ENCODE measurements at places on chromosomes 13 and 19.

GRCh38 chr19:30153326-30154210, 211.5 kb downstream of the URI1 start:
- no peak for DNase-seq

GRCh38 chr19:54902061-54902460, 3.9 kb upstream of the NCR1 start:
- DNase-seq = no peak

DNA sequence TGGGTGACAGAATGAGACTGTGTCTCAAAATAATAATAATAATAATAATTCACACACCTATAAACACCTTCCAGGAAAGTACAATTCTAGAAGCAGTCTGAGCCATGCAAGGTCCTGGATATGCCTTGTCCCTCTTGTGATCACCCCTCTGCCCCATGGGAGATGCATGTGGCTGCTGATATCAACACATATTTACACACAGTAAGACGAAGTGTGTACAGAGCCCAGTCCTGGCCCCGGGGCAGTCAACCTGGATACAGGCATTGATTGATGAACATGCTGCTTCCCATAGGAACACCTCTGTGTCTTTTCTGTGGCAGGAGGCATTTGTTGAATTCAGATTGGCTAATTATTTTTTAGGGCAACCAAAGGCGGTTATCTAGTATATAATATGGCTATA, 3.2 kb downstream of the SULT2A1 start:
- DNase-seq = no peak

- DNase-seq = no peak
Measured at GRCh38 chr19:5823579-5824281, 15.8 kb downstream of the FUT6 start.

DNA sequence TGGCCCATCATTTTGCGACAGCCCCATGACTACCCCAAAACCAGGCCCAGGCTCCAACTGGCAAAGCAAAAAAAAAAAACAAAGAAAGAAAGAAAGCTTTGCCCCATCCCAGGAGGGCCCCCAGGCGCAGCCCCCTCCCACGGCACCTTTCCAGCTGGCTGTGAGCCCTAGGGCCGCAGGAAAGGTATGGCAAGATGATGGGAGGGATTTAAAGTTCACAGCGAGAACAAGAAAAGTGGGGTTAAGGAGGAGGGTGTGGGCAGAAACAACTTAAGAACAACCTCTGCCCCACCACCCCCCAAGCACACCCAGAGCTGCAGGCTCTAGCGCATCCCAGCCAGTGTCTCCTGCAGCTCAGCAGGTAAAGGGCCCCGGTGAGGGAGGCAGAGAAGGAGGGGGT, at the start of gene CYP2F1:
TSS of gene CYP2F1 (plus strand) at position 301 of the 400 bp plus-strand sequence. CDS start 1,757 bp downstream, outside the sequence.
- no peak for DNase-seq

- DNase-seq = peak; percentile 37
Measured at GRCh38 chr19:11624069-11624463, 26.8 kb downstream of the ZNF627 start.

Data from choroid plexus epithelial cell (primary cell).